HS-5 (cell line): ENCODE measurements at places on chromosomes 2 and 18.

- DNase-seq: no peak
These were observed 70.4 kb downstream of the CWC22 start for GRCh38 chr2:179936654-179937053.

DNA sequence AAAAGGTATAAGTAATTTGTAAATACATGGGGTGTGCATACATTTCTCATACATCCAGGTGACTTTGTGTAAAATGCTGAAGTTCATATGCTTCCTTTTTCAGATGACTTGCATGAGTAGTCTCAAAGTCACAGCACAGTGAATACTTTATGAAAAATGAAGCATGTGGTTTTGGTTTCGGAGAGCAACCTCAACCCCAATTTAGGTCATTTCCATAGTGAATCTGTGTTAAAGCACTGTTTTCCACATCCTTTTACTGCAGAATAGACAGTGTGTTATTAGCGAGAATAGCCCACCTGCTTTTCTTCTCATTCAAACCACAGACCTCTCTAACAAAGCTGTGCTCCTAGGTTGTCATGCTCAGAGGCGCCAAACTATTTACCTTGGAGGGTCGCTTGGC, 204.4 kb upstream of the RASGRP3 start:
- no peak for DNase-seq

- DNase-seq: no peak
These were observed 35.5 kb downstream of the HS6ST1 start for GRCh38 chr2:128282976-128283810.

- no peak for DNase-seq
These were observed 214.2 kb downstream of the SOCS6 start for GRCh38 chr18:70503060-70503459.

DNA sequence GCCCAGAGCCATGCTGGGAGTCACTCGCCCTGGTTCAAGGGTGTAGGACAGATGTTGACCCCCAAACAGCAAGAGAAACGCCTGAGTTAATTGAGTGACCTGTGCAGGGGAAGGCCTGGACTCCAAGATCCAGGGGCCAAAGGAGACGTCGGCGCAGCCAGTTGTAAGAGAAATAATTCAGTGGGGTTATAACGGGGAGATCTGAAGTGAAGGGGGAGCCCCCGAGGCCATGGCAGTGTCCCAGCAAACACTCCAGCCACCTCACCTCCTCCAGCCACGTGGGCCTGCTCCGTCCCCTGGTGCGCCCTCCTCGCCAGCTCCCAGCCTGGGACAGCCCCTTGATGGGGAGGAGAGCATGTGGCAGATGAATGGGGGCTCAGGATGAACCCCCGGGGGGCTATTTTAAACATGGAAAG, 130.7 kb upstream of the GPC1 start:
- no peak for DNase-seq

- no peak for DNase-seq
These were observed 123.6 kb upstream of the STK17B start for GRCh38 chr2:196295005-196295404.

DNA sequence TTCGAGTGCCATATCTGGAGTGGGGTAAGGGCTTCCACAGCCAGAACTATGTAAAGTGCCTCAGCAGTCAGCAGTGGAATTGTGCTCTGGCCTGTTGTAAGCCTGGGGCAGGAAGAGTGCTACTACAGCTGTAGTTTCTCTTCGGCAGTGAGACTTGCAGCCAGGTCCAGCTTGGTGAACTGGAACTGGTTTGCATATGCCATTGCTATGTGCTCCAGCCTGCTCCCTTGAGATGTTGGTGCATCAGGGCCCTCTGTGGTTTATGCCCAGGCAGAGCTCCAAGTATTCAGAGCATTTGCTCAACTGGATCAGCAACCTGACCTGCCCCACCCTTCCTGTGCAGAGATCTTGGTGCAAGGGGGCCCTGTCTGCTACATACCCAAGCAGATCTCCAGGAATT, 47.8 kb downstream of the ZNF804A start:
- peak; percentile 32 for DNase-seq

- no peak for DNase-seq
These were observed 61.3 kb upstream of the TXNDC2 start for GRCh38 chr18:9824474-9824832.

GRCh38 chr2:107282135-107282534, 396.2 kb upstream of the ST6GAL2 start:
- no peak for DNase-seq

- DNase-seq: no peak
These were observed 193.2 kb upstream of the TWIST2 start for GRCh38 chr2:238654479-238655197.

DNA sequence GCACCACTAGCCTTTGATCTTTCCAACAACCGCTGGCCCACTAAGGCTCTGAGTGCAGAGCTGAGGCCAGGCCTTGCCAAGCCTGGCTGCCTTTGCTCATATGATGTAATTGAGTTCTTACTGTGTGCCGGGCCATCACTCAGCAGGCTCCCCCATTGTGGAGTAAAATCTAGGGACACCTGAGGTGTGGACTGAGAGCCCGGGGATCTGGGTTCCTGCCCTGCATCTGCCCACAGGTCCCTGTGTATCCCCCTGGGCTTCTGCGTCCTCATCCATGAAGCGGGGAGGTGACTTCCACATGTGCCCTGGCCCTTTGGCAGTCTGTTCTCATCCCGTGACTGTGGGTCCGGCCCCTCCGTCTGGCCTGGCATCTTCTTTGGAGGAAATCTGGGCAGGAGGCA, 33.8 kb downstream of the GREB1 start:
- DNase-seq: no peak

- no peak for DNase-seq
These were observed 84.0 kb upstream of the NEUROD1 start for GRCh38 chr2:181764095-181764963.

- DNase-seq: no peak
These were observed at the start of gene SH3RF3 for GRCh38 chr2:109128616-109129355. Gene SH3RF3, plus strand, starts transcription at chr2:109129205.

DNA sequence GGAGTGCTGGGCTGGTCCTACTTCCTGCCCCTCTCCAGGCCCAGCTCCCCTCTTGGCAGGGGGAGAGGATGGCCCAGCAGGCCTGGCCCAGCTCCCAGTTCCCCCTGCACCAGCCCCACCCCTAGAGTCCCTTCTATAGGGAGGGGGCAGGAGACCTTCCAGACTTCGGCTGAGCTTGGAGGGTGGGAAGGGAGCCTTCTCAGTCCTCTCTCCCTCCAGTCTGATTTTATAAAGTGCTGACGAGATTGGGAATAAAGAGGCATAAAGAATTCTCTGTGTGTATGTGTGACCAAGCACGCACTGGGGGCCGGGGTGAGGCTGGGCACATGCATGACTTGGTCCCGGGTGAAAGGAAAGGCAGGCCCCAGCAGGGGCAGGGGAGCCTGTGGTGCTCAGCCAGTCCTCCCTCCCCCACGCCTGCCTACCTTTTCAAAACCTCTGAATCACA, 5.1 kb downstream of the CHPF start:
- no peak for DNase-seq

- no peak for DNase-seq
These were observed 4.4 kb upstream of the FARP2 start for GRCh38 chr2:241351640-241352031.

DNA sequence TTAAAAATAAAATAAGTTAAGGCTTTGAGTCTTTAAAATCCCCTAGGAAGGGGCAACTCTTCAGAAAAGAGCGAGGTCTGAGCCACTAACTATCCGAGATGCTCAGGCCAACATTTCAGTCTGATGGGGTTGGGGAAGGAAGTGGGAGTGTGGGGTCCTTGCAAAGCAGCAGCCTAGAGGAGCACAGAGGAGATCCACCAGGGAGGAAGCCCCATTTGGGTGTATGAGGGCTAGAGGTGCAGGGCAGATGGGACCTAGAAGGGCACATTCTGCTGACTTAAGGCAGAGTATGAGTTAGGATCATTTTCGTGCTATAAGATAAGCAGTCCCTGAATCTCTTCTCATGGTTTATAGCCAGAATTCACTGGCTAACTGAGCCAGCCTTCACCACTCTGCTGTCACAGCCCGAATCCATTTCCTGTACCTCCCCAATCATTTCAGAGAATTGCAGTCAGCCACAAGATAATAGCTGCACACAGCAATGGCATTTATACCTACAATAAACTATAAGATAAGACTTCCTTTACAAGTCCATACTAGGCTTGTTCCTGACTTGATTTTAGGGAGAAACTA, 37.0 kb downstream of the MRPL30 start:
- DNase-seq: no peak

- no peak for DNase-seq
These were observed 584.3 kb downstream of the ADCYAP1 start for GRCh38 chr18:1488957-1489356.

DNA sequence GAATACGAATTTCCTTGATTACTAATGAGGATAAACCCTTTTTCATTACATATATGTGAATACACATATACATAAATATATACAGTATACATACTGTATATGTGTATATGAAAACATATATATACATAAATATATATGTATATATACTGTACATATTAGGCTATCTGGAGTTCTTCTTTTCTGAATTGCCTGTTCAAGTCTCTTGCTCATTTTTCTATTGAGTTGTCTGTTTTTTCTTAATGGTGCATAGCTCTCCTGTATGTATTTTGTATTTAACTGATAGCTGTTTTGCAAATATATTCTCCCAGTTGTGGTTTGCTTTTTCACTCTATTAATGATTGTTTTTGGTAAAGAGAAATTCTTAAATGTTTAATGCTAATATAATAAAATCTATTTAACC, 8.9 kb upstream of the GCFC2 start:
- no peak for DNase-seq

DNA sequence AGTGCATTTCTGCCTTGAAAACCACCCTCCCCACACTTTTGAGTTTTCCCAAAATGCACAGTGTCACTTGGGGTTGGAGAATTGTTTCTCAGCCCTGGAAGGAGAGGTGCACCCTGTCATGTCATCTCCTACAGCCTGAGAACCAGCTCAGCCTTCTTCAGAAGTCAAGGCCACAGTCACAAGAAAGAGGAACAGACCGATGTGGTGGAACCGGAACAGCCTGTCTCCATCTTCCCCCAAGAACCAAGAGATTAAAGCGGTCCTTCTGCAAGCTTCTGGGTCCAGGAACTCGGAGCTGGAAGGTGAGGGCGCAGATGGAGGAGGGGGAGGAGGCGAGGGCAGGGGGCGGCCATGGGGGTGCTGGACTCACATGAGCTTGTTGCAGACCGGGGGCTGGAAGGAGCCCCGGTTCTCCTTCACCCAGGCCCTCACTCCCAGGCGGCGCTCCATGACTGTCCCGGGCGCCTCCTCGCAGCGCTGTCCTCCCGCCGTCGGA, 248 bp downstream of the HAAO start:
- DNase-seq: no peak

GRCh38 chr18:61847164-61847791, 45.5 kb downstream of the RNF152 start:
- DNase-seq: no peak

DNA sequence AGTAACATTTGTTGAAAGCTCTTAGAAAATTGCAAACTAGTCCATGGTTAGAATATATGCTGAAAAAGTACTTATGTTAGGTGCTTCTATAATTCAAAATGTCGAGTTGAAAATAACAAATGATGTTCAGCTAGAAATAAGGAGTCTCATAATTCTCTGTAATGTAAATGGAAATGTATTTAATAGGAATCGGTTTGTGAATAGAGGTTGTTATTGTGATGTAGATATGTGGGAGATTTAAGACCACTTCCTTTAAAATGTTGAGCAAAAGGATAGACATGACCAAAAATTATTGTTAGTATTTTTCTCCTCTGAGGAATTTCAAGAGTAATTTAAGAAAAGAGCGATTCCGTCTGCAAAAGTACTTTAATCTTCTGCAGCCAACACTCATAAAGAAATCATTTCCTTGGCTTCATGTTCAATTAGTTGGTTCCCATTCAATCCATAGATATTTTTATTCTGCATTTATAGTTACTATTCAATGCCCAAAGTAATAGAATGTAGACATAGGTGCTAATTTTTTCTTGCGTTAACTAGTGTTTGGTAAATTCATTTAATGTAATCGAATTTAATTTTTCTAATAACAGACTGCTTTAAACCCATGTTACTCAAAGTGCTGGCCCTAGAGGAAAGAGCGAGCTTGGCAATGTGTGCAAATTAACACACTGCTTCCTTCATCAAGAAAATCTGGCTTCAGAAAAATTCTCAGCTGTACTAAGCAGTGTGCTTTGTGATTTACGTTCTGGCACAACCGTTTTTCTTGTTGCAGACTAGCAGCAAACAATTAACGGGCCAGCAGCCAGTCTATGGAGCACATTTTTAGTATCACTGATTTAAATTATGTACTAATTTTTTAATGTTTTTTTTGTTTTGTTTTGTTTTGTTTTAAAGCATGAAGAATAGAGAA, 32.2 kb downstream of the FN1 start:
- no peak for DNase-seq

DNA sequence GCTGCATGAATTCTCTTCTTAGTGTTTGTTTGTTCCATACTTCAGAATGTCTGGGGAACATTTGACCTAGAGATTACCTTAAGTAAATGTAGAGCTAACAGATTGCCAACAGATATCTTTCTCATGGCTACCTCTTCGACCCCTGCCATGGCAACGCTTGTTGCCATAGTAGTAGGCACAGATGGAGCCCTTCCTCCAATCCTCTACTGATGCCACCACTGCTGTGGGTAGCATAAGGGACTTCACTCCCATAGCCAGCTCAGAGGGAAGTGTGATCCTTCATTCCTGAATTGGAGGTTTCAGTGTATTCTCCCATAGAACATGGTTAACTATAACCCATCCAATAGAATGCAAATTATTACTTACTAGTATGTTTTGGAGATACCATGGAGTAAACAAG, 543.6 kb upstream of the NRP2 start:
- DNase-seq: no peak

GRCh38 chr2:102724016-102724490, 37.8 kb upstream of the TMEM182 start:
- DNase-seq: no peak

DNA sequence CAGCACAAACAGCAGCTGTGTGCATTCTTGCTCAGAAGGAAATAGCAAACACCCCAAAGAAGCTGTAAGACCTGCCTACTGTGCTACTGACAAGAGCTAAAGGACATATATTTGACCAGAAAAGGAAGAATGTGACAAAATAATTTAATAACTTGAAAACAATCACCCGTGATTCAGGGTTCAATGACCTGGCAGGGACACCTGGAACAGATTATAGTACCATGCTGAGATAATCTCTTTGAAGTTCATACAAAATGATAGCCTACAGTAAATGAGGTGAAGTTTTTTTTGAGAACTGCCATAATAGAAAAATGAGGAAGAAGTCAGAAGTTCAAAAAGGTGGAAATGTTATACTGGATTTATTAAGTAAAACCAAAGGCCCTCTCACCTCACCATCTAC, 324.8 kb upstream of the GULP1 start:
- no peak for DNase-seq

DNA sequence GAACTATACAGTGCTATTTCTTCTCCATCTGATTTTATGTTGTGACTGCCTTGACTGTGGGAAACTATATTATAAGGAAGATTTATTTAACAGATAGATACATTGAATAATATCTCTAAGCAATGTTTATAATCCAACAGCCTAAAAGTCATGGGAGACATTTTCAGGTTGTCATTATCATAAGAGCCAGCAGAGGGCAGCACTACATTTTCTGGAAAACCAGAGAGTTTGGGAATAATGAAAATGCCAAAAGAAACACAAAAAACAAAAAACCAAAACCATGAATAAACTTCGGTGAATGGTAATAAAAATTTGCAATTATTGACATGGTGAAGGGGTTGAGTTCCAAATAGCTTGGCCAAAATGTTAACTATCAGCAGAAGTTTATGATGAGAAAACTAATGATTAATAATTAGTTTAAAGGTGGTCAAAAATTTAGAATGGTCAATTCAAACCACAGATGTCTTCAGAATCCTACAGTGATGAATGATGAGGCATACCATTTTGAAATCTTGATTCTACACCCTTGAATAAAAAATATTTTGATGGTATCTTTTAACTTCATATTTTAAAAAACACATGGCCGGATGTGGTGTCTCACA, 4.7 kb downstream of the EEF1B2 start:
- peak; percentile 35 for DNase-seq
